NCI-H1436 treated with DMSO at 0.1 percent for 48 hours (cell line): ENCODE measurements at places on chromosomes 4 and X.

GRCh38 chr4:168853770-168854169 is 156.3 kb downstream of the CBR4 start:
- DNase-seq: no peak

DNA sequence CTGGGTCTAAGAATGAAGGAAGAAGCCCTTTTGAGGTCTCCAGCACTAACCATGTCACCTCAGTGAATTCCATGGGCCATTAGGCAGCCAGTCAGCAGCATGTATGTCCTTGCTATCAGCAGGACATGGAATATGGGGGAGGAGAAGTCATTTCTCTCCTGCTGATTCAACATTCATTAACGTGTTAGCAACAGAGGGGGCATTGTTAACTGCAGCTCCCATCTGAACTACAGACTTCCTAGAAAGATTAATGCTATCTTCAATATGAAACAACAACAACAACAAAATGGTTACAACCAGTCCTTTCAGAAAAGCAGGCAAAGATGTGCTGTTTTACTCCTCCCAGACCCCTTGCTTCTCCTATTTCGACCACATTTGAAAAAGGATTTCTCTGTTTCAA is 120.4 kb upstream of the SLC34A2 start:
- DNase-seq: no peak

GRCh38 chr4:82677327-82677726 is 115.5 kb upstream of the TMEM150C start:
- no peak for DNase-seq

GRCh38 chr4:7180938-7181337 is 11.4 kb upstream of the SORCS2 start:
- DNase-seq: no peak

- no peak for DNase-seq
Measured at GRCh38 chrX:138254001-138254400, 457.5 kb downstream of the FGF13 start.

DNA sequence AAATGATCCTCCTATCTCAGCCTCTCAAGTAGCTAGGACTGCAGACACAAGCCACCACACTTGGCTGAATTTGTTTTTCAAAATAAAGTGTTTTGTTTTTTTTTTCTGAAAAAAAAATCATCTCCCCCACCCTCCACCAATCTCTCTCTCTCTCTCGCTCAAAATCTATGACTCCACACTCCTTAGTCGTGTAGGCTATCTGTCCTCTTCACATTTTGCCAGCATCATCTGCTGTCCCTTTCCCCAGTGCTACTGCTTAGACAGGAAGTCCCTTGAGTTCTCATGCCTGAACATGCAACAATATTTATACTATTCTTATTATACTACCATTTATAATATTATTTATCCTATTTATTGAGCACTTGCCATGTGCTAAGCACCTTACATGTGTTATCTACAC is 80.7 kb upstream of the TMEM164 start:
- no peak for DNase-seq

DNA sequence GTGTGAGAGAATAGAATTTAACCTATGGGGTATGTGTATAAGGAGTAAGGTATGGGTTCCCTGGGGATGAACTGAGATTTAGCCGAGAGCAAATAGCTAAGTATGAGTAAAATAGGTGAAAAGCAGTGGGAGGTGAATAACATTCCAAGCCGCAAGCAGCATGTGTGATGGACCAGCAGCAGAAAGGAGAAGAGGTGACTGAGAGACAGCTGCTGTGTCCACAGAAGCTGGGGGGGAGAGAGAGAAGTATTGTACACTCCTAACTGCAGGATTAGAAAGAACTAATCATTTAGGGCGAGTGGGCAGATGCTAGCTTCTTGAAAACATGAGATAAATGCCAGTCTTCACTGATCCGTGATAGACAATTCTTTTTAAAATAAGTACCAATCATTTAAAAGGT is 296.0 kb downstream of the KLHL4 start:
- DNase-seq: no peak

DNA sequence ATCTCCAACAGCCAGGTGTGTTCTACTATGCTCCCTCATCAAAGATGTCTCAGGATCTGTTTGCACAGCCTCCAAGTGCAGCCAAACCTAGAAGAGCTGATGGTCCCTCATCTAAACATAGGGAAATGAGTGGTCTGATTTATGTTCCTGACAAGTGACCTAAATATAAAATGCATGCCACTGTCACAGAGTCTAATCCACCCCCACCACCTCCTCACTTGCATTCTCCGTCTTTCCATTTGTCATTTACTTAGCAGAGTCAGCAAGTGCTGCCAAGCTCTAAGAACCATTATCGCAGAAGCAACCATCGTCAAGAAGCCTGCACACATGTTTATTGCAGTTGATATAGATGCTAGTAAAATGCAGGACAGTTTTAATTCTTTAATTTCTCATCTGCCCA is 33.1 kb upstream of the VCX3A start:
- no peak for DNase-seq

GRCh38 chr4:123621072-123621705 is 224.6 kb downstream of the SPRY1 start:
- no peak for DNase-seq

GRCh38 chr4:70839589-70840093 is at the start of gene GRSF1:
GRSF1 (minus strand) TSS chr4:70839890; CDS start chr4:70839827, 63 bp downstream.
- no peak for DNase-seq

- DNase-seq: no peak
Measured at GRCh38 chrX:132732236-132732635, 226.2 kb downstream of the HS6ST2 start.

GRCh38 chr4:150302553-150302952 is 224.3 kb downstream of the DCLK2 start:
- DNase-seq: no peak

GRCh38 chrX:42025861-42026260 is 102.5 kb upstream of the CASK start:
- DNase-seq: no peak

GRCh38 chr4:97530676-97531075 is 612.6 kb downstream of the STPG2 start:
- DNase-seq: no peak

GRCh38 chr4:114287079-114287696 is 307.7 kb upstream of the ARSJ start:
- DNase-seq: no peak

DNA sequence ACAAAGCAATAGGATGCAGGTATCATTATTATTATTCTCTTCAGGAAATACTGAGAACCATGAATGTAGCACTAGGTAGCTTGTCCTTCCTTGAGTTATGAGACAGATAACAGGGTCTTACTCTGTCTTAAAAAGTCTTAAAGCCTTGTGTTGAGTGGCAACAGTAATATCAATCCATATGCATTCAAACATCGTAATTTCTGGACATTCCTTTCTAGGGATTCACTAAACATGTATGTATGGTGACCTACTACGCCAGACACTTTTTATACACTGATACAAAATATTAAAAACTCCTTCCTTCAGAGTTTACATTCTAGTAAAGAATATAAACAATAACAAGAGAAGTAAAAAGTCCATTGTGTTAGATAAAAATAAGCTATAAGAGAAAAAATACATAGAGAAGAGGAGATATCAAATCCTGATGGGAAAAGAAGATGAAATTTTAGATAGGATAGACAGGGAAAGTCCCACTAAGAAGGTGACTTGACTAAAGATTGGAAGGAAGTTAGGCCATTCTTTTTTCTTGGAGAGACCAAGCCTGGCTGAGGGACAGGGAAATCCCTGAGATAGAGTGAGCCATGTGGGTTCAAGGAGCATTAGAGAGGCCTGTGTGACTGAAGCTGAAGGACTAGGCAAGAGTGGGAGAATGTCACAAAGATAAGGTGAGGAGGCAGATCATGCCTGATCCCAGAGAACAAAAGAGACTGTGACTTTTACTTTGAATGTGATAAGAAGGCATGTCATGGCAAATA is 5.0 kb upstream of the DDX60L start:
- no peak for DNase-seq

GRCh38 chr4:153787061-153787560 is 1.8 kb downstream of the SFRP2 start:
- no peak for DNase-seq

DNA sequence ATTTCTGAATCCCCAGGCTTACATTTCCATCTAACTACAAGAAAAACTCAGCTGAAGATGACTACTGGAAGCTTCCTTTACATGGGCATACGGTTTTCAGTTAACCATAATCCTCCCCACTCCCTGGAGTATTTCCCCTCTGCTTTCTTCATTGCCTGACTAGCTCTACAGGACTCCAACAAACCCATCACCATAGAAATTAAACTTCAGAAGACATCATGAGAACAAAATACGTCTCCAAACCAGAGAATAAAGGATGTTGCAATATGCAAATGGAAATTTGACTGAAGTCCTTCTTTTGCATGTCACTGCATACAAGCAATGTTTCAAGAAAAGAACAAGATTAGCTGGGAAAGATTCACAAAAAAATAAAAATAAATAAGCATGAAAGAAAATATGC is 170.2 kb upstream of the PCDH18 start:
- no peak for DNase-seq

DNA sequence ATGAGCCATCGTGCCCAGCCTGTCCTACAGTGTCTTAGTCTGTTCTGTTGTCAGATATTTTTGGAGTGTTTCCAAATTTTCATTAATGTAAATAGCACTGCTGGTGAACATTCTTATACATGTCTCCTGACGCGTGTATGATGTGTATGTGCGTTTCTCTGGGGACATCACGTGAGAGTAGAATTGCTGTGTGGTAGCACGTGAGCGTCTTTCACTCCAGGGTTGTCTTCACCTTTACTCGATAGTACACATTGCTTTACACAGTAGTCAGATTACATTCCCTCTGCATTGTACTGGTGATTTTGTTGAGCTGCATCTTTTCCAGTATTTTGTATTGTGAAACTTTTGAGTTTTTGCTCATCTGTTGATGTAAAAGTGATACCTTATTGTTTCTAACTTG is 60.0 kb downstream of the ARHGAP10 start:
- DNase-seq: no peak

- no peak for DNase-seq
Measured at GRCh38 chrX:138777230-138777629, 65.7 kb upstream of the FGF13 start.

DNA sequence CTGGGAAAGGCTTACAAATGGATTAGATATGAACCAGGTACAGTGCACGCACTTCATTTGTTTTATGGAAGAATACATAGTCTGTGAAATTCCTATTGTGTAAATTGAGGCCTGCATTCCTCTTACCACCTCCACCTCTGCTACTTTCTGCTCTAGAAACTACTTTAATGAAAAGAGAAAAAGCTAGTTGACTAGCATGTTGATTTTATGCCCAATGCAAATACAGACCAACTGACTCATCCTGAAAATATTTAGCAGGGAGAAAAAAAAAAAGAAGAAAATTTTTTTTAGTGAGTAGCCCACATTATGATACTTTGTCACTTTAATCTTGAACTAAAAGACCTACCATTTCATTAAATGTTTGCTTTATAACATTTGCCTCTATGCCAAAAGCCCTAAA is 41.2 kb downstream of the DCLK2 start:
- no peak for DNase-seq

DNA sequence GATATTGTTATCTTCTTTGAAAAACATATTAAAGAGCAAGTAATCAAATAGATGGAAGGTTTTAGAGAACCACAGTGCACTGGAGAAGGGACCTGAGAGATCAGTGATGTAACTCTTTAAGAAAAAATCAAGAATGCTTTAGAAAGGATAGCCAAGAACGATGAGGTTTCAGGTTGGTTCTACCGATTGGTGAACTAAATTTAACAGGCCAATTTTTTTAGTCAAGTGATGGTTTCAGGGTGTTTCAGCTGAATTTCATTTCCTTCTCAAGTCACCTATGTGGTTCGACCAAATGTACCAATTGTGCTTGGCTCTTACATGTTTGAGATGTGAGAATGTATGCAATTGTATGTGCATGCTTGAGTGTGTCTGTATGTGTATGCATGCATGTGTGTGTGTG is 26.5 kb downstream of the HS3ST1 start:
- DNase-seq: no peak

DNA sequence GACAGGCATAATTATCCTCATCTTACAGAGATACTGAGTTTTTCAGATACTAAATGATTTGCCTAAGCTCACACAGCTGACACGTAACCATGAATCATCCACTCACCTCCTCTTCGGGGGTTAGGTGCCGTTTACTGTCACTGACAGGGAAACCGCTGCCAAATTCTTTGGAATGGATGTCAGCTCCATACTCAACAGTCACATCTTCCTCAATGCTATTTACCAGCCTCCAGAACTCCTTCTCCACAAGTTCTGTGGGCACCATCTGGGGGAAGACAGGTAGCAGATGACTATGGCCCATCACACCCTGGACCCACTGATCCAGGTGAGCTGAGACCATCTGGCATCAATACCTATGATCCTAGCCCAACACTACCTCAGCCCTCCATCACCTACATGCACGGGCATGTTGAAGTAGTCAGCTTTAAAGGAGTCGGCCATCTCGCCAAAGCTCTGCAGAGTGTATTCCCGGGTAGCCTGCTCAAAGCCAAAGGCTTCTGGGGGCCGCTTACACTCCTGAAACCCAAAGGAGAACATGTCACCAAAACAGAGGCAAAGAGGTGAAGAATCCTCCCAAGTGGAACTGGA is 13.5 kb downstream of the KDM5C start:
- no peak for DNase-seq

- no peak for DNase-seq
Measured at GRCh38 chrX:43676971-43677572, 21.0 kb downstream of the MAOA start.

GRCh38 chrX:50638123-50638522 is 167.5 kb upstream of the DGKK start:
- DNase-seq: no peak
